ENCODE measurements at places on chromosomes 4 and X. TPM values are rescaled to one million over a fixed set of nuclear protein-coding genes. Genes with fewer than 3 reads are reported as not detected.

DNA sequence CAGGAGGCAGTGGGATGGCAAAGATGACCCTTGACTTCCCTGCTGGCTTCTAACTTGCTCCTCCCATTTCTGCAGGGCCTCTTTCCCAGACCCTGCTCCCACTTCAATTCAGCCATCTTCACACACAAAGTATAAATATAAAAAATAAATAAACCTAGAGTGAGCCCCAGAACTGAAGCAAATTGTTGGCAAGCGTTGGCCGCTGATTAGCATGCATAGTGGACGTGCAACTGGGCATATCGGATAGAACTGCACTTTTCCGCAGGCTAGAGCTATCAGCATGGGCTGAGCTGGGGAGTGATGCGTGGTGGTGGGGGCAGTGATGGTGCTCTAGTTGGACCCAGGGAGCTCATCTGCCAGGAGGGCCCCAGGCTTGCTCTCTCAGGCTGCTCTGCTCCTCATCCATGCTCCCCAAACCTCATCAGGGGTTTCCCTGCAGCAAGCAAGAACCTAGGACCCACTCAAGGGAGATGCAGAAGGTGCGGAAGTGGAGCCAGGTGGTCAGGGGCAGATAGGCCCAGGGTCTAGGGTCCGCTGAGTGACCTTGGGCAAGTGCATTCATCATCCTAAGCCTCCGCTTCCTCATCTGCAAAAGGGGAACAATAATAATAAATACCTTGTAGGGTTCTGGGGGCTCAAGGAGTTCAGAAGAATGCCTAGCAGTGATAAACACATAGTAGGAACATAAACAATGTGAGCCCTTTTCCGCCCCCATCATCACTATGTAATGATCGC lies 146.8 kb upstream of the PJA1 start:
- no peak overlapping the region for H3K27ac ChIP-seq
- H3K27me3 ChIP-seq = no peaks in the 10 kb centered on the region
- peaks cover 42% of the 10 kb centered on the region for H3K4me1 ChIP-seq
- H3K4me3 ChIP-seq = no peak overlapping the region
- no peaks in the 10 kb centered on the region for H3K36me3 ChIP-seq
- no peak for DNase-seq

DNA sequence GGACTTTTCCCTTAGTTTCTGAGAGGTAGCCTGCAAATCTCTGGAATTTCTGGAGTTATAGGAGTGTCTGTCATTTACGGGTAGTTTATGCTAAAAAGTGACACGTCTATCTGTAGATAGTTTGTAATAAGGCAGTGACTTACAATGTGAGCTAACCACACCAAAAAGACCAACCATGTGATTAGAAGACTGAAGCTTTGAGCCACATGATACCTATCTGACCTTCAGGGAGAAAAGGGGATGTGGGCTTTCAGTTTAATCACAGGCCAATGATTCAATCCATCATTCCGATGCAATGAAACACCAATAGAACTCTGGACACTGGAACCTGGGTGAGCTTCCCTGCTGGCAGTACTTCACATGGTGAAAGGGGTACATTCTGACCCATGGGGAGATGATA lies 254.6 kb upstream of the GK2 start:
- no peaks in the 10 kb centered on the region for H3K27me3 ChIP-seq
- no peaks in the 10 kb centered on the region for H3K36me3 ChIP-seq
- H3K4me1 ChIP-seq = no peaks in the 10 kb centered on the region
- H3K27ac ChIP-seq = no peak overlapping the region

GRCh38 chr4:162356181-162356580 lies 192.4 kb upstream of the FSTL5 start:
- no peaks in the 10 kb centered on the region for H3K27me3 ChIP-seq
- no peaks in the 10 kb centered on the region for H3K36me3 ChIP-seq
- H3K4me1 ChIP-seq = no peaks in the 10 kb centered on the region
- H3K4me3 ChIP-seq = no peak overlapping the region
- DNase-seq = no peak

- no peak overlapping the region for H3K27ac ChIP-seq
- no peak overlapping the region for H3K4me3 ChIP-seq
- H3K27me3 ChIP-seq = no peaks in the 10 kb centered on the region
These were observed 58.1 kb upstream of the ENPP6 start for GRCh38 chr4:184275766-184276165.

GRCh38 chr4:73315091-73315490 lies 56.5 kb upstream of the ANKRD17 start:
- no peaks in the 10 kb centered on the region for H3K36me3 ChIP-seq
- no peak for DNase-seq
- H3K27me3 ChIP-seq = no peaks in the 10 kb centered on the region

DNA sequence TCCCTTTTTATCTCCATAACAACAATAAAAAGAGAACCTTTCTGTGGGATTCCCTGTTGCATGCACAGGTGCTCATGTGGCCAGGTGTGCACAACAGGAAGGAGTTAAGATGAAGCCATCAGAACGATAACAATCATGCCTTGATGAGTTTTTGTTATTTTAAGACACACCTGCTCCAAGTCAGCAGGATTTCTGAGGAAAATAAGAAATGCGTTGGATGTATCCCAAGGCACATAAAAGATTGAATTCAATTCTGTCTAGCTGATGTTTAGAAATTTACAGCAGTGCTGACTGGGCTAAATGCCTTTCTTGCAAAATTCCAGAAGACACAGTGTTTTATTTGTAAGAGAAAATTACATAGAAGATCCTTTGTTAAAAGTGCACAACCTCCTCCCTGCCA lies 1678.2 kb downstream of the ARAP2 start:
- H3K36me3 ChIP-seq = no peaks in the 10 kb centered on the region
- no peak overlapping the region for H3K27ac ChIP-seq
- DNase-seq = no peak
- no peaks in the 10 kb centered on the region for H3K4me1 ChIP-seq

Gene DCAF12L2
- 0.83 TPM for total RNA-seq
